ENCODE measurements at places on chromosomes 2 and 18.

DNA sequence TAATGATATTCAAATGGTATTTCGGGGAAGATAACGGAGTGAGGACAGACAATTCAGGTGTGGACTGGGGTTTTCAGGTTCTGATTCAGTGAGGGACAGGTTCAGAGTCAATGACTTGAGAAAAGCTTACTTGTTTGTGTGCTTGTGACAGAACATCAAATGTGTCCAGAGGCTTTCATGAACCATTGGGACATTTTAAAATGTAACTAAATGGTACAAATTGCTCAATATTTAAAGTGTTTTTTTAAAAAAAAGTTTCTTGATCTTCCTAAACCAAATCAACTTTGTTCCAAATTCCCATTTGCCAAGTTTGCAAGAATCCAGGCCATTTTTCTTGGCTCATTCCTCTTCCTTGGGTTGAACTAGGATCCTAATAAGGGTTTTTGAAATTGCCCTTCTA is 59.4 kb upstream of the BZW1 start:
- no peak for DNase-seq

GRCh38 chr18:74221081-74221480 is 70.7 kb downstream of the CYB5A start:
- no peak for DNase-seq

- DNase-seq, result no peak
Observed at GRCh38 chr2:237552908-237553307, 13.5 kb upstream of the PRLH start.

GRCh38 chr2:126172631-126173184 is 483.2 kb upstream of the GYPC start:
- no peak for DNase-seq

- DNase-seq, result no peak
Observed at GRCh38 chr2:152542995-152543481, 174.2 kb downstream of the PRPF40A start.

DNA sequence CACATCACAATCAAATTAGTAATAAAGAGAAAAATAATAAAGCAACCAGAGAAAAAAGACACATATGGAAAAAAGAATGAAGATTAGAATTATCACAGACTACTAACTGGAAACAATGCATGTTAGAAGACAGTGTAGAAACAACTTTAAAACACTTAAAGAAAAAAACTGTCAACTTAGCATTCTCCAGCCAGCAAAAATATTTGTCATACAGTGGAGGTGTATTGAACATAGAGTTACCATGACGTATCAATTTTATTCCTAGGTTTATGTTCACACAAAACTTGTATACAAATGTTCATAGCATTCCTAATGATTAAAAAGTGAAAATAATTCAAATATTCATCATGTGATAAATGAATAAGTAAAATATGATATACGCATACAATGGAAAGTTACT is 61.5 kb upstream of the ADAM23 start:
- DNase-seq, result no peak

- no peak for DNase-seq
Observed at GRCh38 chr2:23065936-23066335, 319.0 kb upstream of the KLHL29 start.

DNA sequence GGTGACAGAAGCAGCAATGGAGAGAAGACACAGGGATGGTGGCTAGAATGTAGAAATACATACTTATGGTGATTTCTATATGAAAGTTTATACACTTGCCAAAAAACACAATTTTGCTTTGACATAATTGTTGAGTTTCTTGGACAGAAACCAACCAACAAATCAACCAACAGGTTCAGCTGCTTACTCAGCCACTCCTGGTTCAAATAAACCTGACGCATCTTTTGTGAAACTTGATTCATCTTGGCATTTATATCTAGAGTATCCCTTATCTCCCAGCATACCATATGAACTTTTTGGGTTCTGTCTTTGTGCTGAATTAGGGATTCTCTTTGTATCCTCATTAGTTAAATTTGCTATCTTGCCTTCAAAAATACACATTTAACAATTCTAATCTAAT is 54.1 kb upstream of the ERBB4 start:
- no peak for DNase-seq

DNA sequence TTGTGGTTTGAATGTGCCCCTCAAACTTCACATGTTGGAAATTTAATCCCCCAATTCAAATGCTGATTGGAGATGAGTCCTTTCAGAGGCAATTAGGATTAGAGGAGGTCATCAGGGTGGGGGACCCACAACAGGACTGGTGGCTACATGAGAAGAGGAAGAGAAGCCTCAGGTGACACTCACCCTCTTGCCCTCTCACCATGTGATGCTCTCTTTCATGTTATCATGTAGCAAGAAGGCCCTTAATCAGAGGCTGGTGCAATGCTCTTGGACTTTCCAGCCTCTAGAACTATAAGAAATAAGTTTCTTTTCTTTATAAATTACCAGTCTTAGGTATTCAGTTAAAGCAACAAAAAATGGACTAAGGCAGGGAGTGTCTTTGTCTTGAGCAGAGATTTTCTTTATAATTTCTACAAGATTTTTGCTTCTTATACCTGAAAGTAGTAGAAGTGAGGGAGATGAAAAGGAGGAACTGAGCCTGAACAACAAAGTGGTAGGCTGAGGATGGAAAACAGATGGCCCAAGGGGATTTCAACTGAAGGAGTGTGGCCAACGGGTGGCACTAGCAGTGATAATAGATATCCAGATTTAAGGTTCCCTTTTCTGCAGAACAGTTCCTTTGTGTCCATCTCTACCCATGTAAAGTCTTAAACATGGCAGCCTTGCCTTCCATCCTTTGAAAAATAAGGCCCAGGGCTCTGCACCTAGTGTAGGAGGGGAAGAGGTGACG is 49.2 kb upstream of the TGIF1 start:
- no peak for DNase-seq

GRCh38 chr2:85804583-85804982 is 50.8 kb downstream of the ATOH8 start:
- DNase-seq, result no peak

- no peak for DNase-seq
Observed at GRCh38 chr2:47259829-47260228, 104.7 kb upstream of the STPG4 start.

DNA sequence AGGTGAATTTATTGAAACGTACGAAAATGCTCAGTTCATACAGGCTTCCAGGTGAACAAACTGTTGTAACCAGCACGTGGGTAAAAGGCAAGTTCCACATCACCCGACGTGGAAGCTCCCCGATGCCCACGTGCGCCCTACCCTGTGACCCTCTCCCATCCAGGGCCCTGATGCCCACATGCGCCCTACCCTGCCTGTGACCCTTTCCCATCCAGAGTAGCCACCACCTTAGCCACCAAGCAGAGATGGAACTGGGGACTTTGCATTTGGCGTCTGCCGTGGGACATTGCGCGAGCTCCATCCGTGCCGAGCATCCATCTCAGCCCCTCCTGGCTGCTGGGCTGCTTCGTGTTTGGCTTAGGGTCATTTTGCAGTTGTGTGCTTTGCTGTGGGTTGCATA is 37.5 kb downstream of the ANO7 start:
- no peak for DNase-seq

DNA sequence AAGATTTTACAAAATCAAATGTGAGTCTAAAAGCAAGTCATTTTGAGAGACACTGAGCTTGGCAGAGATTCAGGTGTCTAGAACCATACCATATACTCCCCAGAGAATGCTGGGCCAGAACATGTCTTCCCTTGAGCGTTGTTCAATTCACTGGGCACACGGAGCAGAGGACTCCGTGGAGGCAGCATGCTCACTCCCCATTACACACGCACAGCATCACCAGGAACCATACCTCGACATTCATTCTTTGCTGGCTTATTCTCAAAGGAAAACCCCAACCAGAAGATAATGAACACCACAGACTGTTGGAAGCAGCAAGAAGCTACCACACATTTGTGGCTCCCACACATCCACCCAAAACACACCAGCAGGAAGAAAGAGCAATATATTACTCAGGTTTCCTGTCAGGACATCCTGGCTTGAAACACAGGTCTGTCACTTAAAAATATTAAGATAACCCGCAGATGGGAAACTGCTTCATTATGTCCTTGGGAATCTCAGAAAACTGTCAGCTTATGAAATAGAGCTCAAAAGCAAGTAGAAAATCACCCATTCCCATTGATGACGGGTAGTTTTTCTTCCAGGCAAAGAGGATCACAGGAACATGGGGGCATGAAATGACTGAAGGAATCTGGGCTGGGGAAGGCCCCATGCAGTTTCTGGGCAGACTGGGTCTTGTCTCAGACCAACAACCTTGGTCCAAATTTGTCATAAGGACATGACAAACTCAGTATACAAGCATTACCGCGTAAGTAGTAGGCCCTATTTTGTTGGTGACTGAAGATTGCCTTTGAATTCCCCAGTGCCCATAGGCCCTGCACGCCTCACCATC is 46.4 kb downstream of the PCBP1 start:
- DNase-seq, result no peak

DNA sequence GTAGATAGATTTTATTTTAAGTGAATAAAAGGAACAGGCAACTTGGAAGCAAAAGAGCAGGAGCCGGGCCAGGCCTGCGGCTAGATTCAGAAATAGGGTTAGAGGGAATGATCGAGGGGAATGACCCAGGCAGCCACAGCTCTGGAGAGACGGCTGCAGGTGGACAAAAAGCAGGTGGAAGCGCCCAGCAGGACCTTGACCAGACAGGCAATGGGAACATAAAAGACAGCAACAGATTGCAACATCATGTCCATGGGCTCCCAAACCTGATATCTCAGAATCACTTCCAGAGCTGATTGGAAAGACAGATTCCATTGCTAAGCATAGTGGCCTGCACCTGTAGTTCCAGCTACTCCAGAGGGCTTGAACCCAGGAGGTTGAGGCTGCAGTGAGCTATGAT is 28.6 kb upstream of the STEAP3 start:
- DNase-seq, result no peak

- DNase-seq, result no peak
Observed at GRCh38 chr2:240584486-240585031, 2.0 kb upstream of the CAPN10 start.

DNA sequence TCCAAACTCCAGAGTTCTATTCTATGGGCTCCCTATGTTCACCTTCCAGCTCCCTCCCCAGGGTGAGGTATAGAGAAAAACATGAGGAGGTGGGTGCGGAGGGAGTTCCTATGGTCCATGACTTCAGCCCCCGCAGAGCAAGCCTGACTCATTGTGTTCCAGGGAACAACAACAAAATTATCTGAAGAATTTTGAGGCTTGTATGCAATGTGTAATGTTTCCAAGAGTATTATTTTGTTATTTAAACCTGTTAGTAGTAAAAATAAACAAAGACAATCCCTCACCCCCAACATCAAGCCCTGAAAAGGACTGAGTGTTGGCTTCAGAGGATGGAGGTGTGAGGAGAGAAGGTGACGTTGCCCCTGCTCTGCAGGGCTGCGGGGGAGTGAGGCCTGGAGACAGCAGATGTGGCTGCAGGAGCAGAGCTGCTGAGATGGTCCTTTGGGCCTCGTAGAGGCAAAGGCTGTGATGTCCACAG is 29.0 kb downstream of the LAMA3 start:
- no peak for DNase-seq

- DNase-seq, result no peak
Observed at GRCh38 chr2:45002686-45003085, 6.6 kb downstream of the SIX2 start.

GRCh38 chr2:144438801-144439631 is 80.9 kb downstream of the ZEB2 start:
- no peak for DNase-seq

- DNase-seq, result no peak
Observed at GRCh38 chr2:162731917-162732804, 106.4 kb downstream of the KCNH7 start.

- DNase-seq, result no peak
Observed at GRCh38 chr18:36728345-36728744, 100.5 kb downstream of the TPGS2 start.

DNA sequence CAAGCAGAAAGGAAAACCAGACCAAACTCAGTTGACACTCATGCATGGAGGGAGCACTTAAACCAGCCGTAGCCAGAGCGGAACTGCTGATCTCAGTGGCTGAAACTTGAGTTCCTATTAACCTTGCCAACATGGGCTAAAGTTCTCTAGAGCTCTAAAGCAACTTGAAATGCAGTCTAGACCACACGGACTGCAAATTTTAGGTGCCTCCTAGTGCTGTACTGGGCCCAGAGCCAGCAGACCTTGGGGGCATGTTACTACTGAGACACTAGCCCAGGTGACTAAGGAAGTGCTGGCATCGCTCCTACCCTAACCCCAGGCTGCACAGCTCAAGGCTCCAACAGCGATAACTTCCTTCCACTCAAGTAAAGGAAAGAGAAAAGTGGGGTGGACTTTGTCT is 236.5 kb downstream of the AKAIN1 start:
- DNase-seq, result no peak

GRCh38 chr2:98519156-98519555 is 74.5 kb downstream of the INPP4A start:
- no peak for DNase-seq

DNA sequence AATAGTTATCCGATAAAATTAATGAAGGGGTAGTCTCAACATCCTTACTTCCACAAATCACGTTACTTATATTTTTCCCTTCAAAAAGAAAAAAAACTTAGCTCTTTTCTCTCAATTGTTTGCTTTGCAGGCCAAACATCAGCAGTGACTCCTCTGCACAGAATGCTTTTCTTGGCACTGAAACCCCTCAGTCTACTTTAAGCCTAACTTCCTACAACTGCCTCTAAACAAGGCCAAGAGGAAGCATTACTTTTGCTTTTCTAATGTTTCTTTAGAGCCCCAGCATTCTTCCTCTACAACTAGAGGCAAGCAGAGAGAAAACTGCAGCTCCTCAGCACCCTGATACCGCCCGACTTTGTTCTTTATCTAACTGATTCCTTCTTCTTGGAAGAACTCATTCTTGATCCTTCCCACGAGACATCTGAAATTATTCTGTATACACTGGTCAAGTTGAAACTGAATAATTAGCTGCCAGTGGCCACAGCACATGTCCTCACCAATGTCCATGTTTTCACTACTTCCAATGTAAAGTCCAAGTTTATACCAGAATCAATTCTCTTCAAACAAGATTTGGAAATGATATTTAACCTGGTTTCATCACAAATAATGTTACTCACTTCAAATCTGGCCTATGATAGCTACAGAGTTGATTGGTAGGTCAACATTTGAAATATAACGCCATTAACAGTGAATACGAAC is 55.3 kb downstream of the DTNB start:
- no peak for DNase-seq

GRCh38 chr2:230209422-230210051 is 10.2 kb downstream of the SP110 start:
- no peak for DNase-seq

GRCh38 chr2:170461889-170462288 is 253.2 kb upstream of the SP5 start:
- no peak for DNase-seq

DNA sequence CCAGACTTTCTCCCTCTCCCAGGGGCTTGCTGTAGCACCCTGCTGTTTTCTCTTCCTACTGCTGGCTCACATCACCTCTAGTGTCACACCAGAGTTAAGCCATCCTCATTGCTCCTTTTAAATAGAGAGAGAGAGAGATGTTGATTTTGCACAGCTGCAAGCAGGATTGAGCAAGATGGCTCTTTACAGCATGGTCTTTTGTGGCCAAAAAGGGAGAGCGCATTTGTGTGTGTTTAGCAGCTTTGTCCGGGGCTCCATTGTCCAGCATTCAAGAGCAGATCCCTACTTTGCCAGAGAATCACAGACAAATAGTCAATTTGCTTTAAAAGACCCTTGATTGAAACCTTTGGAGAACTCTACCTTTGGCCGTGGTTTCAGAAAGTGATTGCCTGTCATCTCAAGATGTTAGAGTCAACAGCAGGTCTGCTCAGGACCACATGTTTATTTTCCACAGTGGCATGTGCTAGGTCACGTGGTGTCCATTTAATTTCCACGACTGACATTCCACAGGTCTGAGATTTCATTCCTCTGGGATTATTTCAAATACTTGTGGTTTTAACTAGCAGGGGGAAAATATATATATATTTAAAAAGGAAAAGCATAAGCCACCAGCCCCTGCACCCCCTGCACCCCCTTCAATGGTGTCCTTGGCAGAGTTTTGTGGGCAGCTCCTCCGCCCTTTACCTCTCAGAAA is 359.9 kb upstream of the SLC14A2 start:
- no peak for DNase-seq

All from stimulated activated CD4-positive, alpha-beta T cell treated with anti-CD3 and anti-CD28 coated beads, Interleukin-2, amount 100 ng/mL, for 4 hours (primary cell).